ENCODE measurements at places on chromosomes 6 and 20.

DNA sequence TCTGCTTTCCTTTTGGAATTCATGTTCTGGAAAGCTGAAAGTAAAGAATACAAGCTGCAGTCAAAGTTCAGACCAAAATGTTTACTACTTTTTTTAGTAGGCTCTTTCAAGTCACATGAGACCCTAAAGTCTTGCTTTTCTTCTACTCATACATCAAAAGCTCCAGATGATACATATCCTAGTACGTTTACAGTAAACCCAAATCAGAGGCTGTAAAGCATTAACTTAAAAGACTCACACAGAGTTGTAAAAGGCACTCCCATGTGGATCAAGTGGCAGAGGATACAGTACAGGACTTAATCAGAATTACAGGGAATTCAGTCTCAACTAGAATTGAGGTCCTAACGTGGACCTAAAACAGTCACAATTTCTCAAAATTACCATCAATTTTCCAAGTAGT is 40.7 kb downstream of the STK38 start:
- DNase-seq: no peak

- peak; percentile 18 for DNase-seq
Observed at GRCh38 chr20:52049001-52049731, 142.4 kb downstream of the ZFP64 start.

GRCh38 chr6:139648430-139649000 is 274.1 kb upstream of the CITED2 start:
- DNase-seq: no peak

GRCh38 chr6:120451508-120451907 is 882.8 kb downstream of the TBC1D32 start:
- no peak for DNase-seq

DNA sequence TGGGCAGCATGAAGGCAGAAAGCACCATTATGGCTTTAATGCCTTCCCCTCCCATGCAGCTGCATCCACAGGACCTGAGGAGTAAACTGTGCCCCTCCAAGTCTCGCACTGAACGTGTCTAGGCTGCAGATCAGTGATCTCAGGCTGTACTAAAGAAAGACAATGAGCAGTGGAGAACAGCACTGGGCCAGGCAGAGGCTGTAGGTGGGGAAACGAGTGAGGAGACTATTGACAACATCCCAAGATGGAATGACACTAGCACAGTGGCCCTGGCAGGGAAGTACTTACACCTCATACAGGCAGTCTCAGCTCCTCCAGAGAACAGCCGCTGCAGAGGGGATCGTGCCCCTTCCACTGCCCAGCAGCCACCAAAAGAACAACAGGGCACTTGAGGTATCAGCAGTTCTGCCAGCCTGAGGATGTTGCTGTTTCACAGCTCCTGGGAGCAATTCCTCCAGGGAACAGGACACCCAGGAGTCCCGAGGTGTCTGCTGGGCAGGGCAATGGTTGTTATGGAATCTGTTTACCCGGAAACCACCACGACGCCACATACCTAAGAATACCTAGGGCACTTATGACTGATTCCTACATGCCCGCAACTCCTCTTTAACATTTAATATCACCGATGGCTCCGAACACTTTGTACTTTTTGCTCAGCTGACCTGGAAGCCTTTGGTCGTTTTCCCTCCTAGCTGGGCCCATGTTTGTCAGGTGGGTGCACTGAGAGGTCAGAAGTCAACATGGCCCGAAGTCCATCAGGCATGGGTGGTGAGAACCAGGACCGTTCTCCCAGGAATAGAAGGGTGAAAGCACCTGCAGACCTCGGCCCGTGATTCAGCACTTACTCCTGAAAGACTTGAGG is 79.1 kb downstream of the SLC22A23 start:
- no peak for DNase-seq

GRCh38 chr6:162416831-162417537 is 310.6 kb downstream of the PRKN start:
- no peak for DNase-seq

- no peak for DNase-seq
Observed at GRCh38 chr6:108883172-108883571, 35.0 kb downstream of the ARMC2 start.

GRCh38 chr6:155408981-155409380 is 46.7 kb downstream of the NOX3 start:
- no peak for DNase-seq

- no peak for DNase-seq
Observed at GRCh38 chr20:57558614-57559288, 2.2 kb upstream of the PCK1 start.

- no peak for DNase-seq
Observed at GRCh38 chr20:62669249-62669648, 26.9 kb downstream of the SLCO4A1 start.

GRCh38 chr6:159056003-159056402 is 11.2 kb upstream of the TAGAP start:
- DNase-seq: no peak

DNA sequence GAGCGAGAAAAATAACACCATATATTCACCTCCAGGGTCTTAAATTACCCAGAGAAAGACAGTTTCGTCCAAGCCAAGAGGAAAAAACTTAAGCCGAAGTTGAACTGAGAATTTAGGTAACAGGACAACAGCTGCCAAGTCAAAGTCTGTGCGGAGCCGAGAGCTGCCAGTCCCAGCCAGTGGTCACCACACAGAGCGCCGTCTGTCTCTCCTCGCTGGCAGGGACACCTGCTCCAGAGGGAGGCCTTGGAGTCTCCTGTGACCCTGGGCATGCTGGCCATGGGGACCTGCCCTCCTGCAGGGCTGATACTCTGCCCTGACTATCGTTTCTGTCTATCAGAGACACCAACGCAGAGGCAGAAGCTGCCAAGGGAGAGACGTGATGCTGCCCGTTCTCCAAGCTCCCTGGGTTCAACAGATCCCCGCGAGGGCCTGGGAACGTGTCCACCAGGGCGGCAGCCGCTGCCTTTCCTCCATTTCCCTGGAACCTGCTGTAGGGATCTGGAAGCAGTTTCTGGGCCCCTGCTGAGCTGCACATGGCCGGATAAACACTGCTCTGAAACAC is 341.3 kb downstream of the SMOC2 start:
- DNase-seq: no peak

- DNase-seq: no peak
Observed at GRCh38 chr6:14429396-14429795, 311.8 kb downstream of the CD83 start.

GRCh38 chr20:36466089-36466488 is 75.2 kb upstream of the MYL9 start:
- DNase-seq: peak; percentile 24

DNA sequence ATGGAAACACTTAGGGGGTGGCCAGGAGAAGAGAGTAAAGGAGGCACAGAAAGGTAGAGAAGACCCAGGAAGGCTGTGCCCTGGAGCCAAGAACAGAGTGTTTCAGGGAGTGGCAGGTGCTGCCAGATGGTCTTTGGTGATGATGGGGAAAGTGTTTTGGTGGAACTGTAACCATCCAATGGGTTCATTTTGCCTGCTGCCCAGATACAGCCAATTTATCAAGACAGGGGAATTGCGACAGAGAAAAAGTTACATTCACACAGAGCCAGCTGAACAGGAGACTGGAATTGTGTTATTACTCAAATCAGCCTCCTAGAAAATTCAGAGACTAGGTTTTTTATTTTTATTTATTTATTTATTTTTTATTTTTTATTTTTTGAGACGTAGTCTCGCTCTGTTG is 5.2 kb downstream of the ZNF341 start:
- no peak for DNase-seq

- DNase-seq: no peak
Observed at GRCh38 chr20:37500311-37500710, 20.7 kb upstream of the NNAT start.

GRCh38 chr20:47141941-47142773 is 214.3 kb downstream of the ZMYND8 start:
- DNase-seq: no peak

DNA sequence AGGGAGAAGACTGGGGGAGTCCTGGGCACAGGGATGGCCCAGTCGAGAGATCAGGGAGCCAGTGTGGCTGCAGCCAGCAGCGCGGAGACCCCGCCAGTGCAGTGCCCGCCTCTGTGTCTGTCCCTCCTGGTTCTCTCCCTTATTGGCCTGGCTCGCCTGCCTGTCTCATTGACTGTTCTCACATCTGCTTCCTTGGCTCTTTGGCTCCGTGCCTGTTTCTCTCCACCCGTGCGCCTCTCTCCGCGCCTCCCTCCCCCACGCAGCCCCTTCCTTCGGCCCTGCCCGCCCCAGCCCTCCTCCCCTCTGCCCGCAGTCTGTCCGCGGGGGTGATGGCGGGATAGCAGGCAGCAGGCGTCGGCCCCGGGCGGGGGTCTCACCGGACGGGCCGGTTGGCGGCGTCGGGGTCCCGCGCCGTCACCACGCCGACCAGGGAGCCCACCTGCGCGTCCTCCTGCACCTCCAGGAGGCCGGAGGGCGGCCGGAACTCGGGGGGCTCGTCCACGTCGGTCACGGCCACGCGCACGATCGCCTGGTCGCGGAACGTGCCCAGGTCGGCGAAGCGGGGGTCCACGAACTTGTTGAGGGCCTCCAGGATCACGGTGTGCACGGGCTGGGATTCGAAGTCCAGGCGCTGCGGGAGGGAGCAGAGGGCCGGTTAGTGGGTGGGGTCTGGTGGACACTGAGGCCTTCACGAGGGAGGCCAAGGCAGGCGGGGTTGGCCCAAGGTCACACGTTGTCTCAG is 92.0 kb downstream of the CD40 start:
- DNase-seq: no peak

- no peak for DNase-seq
Observed at GRCh38 chr20:43194137-43194536, 4.4 kb upstream of the PTPRT start.

GRCh38 chr20:37452236-37452635 is 68.8 kb upstream of the NNAT start:
- no peak for DNase-seq

DNA sequence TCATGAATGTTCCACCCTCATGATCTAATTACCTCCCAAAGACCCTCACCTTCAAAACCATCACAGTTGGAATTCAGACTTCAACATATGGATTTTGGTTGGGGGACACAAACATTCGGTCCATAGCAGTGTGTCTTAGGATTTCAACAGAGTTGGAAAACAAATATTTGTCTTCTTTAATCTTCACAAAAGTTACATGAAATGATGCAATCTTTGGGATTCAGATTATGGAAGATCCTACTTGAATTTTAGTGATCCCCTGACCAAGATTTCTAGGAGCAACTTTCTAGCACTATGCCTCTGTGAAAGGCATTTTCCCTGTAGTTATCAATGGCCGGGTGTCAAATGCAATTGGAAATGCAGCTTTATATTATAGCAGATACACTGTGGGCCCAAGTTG is 86.5 kb downstream of the TRMT11 start:
- DNase-seq: no peak

- no peak for DNase-seq
Observed at GRCh38 chr20:58847463-58847862, 3.2 kb downstream of the GNAS-AS1 start.

- DNase-seq: no peak
Observed at GRCh38 chr6:40328386-40328985, 258.7 kb downstream of the LRFN2 start.

Data from endothelial cell of umbilical vein (primary cell).